ENCODE measurements at places on chromosomes 1 and 21.

DNA sequence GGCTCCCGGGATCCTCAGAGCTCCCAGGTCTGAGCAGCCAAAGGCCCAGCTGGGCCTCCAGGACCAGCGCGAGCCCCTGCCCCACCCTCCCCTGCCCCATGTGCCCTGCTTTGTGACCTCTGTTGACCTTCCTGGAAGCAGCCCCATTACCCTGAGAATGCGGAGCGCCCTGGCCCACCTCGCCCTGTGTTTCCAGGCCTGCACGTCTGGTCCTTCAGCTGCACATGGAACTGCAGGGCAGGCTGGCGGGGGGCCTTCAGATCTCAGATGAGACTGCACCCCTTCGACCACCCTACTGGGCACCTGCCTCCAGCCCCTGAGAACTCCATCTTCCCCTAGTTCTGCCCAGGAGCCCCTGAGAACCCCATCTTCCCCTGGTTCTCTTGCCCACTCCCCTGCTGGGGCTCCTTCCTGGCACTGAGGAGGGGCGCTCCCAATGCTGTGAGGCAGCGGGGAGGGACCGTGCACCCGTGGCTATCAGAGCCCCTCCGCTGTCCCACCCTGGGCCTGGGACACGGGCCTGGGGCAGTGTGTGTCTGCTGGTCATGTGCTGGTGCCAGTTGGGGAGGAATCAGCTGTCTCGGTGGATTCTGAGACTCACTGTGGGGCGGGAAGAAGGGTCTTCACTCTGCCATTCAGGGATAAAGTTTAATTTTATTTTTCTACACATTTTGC, 25.1 kb downstream of the TMEM201 start:
- DNase-seq = no peak

GRCh38 chr1:221543529-221544120, 198.3 kb downstream of the DUSP10 start:
- peak; percentile 43 for DNase-seq

DNA sequence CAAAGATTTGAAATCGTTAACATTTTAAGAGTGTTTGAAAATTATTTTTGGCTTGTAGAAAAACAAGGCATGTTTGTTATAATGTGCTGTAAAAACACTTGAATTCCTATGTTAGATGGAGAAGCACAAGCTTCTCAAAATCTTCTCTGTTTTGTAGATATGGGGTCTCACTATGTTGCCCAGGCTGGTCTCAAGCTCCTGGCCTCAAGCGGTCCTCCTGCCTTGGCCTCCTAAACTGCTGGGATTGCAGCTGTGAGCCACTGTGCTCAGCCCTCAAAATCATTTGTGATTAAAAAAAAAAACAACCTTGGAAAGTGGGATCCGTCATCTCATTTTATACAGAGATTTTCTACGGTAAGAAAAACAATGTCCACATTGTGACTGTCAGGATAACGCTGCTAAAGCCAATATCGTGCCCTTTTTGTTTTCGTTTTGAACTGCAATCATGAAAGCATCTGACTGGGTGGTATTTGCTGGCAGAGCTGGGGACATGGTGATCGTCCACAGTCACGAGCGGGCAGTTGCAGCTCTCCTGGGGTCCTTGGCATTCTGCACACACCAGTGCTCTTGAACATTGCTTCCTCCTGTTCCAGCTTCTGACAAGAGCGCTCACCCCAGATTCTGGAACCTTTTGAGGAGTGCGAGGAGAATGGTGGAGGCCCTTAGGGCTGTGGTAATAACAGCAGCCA, 112.5 kb downstream of the PGBD5 start:
- no peak for DNase-seq

DNA sequence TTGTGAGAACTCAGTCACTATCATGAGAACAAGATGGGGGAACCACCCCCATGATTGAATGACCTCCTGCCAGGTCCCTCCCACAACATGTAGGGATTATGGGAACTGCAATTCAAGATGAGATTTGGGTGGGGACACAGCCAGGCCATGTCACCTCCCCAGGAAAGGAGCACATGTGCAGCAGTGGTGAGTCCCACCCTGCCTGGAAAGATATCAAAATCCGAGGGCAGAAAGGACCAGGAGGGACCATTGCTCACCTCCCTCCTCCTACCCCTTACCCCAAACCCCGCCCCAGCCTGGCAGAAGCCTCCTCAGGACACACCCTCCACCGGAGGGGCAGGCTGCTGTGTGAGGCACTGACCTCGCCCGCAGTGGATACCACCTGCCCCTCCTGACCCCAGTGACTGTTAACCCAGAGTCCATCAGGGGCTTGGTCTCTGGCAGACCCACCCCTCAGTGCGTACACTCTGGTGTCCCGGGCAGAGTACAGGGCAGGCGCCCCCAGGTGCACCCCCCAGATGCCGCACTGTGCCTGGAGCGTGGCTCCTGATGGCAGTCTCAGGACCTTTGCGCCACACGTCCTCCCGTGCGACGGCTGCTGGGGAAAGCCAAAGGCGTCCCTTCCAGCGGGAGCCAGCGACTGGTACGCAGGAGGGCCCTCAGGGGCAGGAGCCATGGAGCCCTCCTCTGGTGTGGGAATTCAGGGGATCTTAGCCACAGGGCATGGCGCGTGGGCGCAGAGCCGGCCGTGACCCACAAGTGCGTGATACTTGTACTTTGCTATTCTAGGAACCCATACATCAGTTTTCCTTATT, 20.9 kb downstream of the PDXK start:
- no peak for DNase-seq

DNA sequence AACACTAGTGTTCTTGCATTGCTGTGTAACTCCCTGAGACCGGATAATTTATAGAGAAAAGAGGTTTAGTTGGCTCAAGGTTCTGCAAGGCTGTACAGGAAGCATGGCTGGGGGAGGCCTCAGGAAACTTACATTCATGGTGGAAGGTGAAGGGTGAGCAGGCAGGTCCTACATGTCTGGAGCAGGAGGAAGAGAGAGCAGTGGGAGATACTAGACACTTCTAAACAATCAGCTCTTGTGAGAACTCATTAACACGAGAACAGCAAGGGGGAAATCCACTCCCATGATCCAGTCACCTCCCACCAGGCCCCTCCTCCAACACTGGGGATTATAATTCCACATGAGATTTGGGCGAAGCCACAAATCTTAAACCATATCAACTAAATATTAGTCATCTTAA, 30.1 kb downstream of the RNF2 start:
- DNase-seq = no peak

DNA sequence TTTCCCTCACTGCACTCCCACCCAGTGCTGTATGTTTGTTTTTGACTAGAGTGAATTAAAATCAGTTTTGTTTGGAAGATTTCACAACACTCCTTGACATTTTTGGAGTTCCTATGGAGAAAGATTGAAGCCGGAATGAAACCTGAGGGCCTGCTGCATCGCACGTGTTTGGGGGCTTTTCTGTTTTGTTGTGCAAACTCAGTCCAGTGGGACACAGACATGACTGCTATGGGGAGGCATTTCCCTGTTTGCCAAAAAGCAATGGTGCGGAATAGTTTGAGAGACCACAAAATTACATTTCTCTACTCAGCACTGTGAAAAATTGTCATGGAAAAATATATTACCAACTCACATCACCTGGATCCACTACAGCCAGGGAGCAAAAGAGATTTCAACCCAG, 43.8 kb upstream of the KCNE2 start:
- no peak for DNase-seq

DNA sequence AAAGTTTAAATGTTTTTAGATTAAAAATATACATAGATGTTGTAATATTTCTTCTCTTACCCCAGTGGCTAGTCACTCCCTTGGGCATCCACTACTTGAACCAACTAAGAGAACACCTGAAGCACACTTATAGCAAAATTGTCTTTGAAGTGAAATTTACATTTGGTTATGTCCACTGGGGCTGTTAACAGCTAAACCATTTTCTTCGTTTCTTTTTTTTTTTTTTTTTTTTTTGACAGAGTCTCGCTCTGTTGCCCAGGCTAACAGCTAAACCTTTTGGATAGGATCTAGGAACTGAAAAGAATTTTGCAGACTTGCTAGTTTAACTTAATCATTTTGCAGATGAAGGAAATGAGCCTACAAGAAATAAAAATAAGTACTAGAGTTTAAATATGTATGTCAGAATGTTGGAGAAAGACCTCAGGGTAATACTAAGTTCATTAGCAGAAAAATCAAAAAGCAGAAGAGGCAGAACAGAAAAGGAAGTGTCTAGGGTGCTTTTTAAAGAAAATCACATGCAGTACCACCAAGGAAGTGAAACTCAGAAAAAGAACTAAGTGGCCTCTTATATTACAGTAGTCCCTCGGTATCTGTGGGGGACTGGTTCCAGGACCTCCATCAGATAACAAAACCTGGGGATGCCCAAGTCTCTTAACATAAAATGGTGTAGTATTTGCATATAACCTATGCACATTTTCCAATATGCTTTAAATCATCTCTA, 11.8 kb downstream of the DRAM2 start:
- peak; percentile 64 for DNase-seq

DNA sequence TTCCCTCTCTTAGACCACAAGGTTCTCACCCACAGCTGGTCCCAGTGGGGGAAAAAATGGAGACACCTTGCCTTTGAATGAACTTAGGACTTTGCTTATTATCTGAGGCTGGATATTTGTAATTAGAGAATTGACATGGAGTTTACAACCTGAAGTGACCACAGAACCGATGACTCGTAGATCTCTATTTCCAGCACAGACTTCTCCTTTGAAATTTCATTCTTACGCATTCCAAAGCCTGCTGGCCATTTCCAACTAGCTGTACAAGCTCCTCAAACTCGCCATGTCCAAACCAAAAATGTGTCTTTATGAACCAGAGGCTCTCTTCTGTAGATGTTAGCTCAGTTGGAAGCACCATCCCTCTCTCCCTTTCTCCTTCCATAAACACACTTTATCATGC, 12.0 kb downstream of the RAB7B start:
- no peak for DNase-seq

DNA sequence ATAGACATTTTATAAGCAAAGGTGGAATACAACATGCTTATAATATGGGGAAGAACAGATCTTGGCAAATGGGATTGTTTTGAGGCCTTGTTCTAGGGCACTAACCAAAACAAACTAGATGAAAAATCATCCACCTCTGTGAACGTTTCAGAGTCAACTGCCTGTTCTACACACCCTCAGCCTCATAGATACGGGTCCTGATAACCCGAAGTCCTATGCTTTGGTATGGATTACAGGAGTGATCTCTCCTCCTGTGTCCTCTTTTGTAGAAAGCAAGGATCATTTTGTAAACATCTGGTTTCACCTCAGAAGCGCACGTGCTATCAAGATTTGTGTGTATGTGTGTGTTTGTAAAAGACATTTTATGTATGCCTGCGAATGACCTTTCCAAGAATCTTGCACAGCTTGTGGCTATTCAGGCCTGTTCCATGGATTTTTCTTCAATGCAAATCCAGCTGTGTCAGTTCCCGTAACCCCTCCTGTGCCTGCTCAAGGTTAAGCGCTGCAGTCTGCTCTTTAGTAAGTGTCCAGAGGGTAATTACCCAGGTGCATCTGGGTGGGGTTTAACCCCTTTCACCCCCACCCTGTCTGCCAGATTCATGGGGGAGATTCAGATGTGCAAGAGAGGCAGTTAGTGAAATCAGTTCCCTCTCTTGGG, 132.4 kb downstream of the ROR1 start:
- no peak for DNase-seq

- DNase-seq = no peak
Observed at GRCh38 chr1:8503842-8504241, 185.9 kb downstream of the SLC45A1 start.

GRCh38 chr1:42756956-42757891, 9.6 kb downstream of the P3H1 start:
- DNase-seq = peak; percentile 78

DNA sequence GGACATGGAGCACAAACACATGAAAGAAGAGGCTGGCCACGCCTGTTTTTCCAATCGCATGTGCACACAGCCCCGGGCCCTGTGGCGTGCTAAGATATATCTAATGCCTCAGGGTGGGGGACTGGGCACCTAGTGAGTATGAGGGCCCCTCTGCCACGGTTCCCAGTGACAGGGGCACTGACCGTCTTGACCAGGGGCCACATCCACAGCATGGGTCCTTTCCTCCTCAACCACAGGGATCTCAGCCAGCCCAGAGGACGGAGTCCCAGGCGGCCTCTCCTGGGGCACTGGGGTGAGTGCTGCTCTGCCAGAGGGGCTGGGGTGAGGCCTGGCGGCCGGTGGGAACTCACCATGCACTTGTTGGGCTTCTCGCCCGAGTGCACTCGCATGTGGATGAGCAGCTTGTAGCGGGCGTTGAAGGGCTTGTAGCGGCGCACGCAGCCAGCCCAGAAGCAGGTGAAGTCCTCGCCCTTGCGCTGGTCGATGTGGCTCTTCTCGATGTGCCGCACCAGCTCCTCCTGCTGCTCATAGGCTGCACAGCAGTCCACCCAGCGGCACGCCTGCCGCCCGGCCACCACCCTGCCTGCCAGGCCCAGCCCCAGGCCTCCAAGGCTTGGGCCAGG, 134.7 kb downstream of the DMRTB1 start:
- no peak for DNase-seq

- DNase-seq = peak; percentile 90
Observed at GRCh38 chr21:31326522-31327242, 17.4 kb downstream of the TIAM1 start.

DNA sequence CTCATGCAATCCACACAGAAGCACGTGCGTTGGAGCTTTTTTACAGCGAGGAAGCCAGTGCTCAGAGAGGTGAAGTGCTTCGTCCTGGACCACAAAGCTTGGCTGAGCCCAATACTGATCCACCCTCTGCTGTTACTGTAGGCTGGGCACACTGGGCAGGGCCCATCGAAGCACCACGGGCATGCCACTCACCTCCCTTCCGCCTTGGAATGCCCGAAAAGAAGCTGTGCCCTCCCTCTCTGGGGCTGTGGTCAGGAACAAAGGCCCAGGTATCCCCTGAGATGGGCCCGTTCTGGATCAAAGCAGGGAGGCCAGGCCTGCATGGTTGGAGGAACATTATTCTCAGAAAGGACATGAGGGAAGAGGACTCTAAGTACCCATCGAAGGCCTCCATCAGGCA, 206.7 kb upstream of the C1orf174 start:
- DNase-seq = no peak

DNA sequence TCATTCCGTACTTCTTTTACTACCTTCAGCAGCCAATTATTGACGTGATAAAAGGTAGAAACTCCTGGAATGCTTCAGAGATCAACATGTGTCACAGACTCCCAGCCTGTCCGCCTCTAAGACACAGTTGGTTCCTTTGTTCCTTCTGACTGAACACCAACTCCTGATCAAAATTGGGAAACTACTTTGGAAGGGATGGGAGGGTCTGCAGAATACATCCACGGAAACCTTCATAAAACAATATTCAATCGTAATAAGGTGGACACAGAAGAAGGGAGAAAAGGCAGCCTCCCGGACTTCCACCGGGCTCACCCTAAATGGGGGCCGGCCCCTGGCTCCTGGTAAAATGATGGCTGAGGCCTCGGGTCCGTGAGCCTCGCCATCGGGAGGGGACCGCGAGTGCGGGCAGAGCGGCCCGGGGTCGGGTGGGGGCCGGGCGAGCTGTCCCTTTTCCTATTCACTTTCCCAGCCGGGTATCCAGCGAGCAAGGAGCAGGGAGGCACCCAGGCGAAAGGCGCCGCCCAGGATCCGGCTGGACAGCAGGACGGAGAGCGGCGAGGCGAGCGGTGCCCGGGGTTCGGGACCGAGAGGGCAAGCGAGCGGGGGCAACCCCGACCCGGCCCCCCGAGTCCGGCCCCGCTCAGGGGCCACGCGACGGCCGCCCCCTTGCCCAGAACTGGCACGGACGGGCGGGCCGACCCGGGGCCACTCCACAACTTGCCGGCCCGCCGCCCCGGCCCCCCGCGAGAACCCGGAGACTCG, 805 bp downstream of the NRIP1 start:
- peak; percentile 36 for DNase-seq
